ENCODE measurements at places on chromosomes 7 and 10.

- no peak for DNase-seq
Measured at GRCh38 chr10:6400821-6401465, 179.1 kb downstream of the PRKCQ start.

GRCh38 chr7:125670926-125671572 is 741.4 kb upstream of the POT1 start:
- DNase-seq = no peak

DNA sequence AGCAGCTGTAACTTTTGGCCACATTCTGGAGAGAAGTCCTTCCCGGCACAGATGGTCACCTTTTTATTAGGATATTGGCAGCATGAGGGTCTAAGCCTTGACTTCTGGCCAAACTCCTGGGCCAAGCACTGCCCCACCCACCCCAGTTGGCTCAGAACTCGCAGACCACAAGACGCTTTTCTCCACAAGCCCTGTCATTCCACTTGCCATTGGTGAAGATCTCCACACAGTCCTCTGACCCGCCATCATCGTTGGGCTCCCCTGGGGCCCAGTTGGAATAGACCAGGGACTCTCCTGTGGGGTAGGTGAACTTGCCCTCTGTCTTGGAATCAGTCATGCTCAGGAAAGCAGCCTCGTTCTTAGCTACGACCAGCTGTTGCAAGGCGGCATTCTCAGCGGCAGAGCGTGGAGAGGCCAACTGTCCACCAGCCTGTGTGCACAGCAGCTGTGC is 11.2 kb downstream of the SFTPD start:
- no peak for DNase-seq

- no peak for DNase-seq
Measured at GRCh38 chr10:48842231-48842630, 97.4 kb downstream of the LRRC18 start.

DNA sequence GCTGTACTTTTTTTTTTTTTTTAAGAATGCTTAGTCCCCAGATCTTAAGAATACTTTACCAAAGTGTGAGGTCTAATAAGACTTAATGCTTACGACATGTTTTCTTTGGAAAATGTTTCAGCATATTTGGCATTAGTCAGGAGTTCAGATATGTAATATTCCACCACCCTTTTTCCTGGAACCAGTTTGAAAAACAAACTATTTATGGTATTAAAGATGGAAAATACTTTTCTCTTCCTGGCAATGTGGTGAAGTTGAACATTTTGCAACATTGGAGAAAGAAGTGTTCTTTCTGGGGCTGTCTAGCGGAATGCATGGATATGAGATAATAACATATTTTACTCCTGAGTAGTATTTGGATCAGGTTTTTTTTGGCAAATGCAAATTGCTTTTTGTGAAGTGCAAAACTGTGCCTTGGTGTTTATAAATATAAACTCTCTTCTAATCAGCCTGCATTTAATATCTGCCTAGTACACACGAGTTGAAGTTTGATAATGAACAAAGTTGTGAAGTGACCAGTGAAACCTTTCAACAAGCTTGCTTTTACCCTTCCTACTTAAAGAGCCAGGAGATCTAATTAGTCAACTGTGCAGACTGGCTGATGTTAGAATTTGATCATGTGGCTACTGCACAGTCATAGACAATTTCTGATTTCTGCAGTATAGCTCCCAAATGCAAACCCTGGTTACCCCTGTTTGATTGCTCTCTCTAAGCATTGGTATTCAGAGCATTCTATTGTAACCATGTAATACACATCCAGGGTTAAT is 20.9 kb downstream of the MAP3K8 start:
- DNase-seq = no peak

- DNase-seq = no peak
Measured at GRCh38 chr7:76328389-76328788, 25.9 kb downstream of the HSPB1 start.

DNA sequence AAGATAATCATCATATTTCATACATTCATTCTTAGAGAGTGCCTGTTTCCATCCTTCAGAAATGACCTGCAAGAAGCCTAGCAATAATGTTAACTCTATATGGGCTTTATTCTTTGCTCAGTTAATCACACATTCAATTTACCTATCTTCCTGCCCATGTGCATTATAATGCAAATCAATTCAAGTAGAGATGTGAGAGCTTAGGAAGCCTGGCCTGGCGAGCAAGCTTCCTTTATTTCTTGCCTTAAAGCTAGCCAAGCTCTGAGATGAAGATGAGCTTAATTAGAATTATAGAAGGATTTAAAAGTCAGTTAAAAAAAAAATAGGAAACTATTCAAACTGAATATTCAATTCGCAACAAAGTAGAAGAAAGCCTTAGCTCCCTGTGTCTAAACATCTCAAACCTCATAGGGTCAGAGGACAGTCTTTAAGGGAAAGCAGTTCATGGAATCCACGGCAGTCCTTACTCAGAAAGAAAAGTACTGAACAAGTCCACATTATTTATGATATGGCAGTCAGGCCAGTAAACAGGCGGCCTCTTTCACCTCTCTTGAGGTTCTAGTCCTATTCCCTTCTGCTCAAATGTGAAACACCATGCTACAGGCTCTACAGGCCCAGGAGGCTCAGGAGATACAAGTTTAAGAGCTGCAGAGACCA is 214.1 kb downstream of the TFEC start:
- no peak for DNase-seq

DNA sequence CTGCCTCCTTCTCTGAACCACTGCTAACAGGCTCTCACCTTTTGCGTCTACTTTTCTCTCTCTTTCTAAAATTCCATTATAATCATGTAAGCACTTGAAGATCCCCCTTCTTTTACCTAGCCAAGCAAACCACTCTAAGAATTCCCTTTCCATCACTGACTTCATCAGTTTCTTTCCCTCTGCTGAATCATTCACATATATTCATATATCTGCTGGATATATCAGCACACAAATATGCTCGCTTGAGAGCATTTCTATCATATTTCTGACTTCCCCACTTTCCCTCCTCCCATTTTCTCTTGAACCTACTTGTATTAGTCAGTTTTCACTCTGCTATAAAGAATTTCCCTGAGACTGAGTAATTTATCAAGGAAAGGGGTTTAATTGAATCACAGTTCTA is 84.2 kb upstream of the LRRN3 start:
- DNase-seq = no peak

- DNase-seq = no peak
Measured at GRCh38 chr7:131625817-131626372, 69.5 kb upstream of the PODXL start.

GRCh38 chr7:83475420-83475819 is 173.5 kb downstream of the SEMA3E start:
- no peak for DNase-seq

- DNase-seq = no peak
Measured at GRCh38 chr10:12243864-12244620, 48.1 kb downstream of the CDC123 start.

DNA sequence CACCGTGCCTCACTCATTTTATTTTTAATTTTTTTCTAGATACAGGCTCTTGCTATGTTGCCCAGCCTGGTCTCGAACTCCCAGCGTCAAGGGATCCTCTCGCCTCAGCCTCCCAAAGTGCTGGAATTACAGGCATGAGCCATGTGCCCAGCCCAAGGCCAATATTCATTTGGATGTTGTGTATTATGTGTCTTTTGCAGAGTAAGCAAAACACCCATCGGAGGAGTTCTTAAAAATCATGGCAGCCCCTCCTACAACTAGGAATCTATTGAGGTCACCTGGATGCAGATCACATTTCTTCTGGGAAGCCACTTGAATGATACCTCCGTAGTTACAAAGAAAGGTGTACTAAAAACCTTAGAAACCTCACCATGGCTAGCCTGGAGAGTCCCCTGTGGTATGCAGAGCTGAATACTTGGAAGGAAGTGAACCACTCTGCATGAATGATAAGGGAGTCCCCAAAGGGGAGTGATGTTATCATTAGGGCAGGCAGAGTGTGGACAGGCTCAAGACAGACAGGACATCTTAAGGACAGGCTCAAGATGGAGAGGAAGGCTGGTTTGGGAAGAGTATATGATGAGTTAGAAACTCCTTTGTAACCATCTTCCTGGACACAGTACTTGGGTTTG is 185.7 kb downstream of the TAX1BP1 start:
- DNase-seq = no peak

- no peak for DNase-seq
Measured at GRCh38 chr10:63390521-63390920, 75.3 kb downstream of the JMJD1C start.

- DNase-seq = no peak
Measured at GRCh38 chr7:26543340-26543739, 251.7 kb downstream of the SNX10 start.

DNA sequence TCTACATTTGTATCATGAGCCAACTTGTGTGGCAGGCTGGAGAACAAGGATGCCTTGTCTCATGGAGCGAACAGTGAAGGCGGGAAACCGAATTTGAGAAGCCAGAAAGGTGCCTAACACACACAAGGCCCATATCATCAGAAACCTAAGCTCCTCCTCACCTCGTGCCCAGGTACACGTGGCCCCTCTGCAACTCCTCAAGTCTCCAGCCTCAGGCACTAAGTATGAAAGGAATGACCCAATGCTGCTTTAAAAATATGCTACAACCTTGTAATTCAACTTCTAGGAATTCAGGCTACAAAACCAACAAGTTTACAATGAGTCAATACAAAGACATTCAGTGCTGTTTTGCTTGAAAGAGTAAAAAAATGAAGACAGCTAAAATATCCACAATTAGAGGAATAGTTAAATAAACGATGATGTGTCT is 95.7 kb downstream of the CDK6 start:
- no peak for DNase-seq

- no peak for DNase-seq
Measured at GRCh38 chr10:93767724-93768399, 10.1 kb downstream of the LGI1 start.

GRCh38 chr7:140209866-140210609 is 33.3 kb upstream of the KDM7A start:
- DNase-seq = no peak

- DNase-seq = no peak
Measured at GRCh38 chr10:92242910-92243671, 47.8 kb downstream of the CPEB3 start.

GRCh38 chr10:131901181-131901829 is 497 bp downstream of the PPP2R2D start:
- DNase-seq = peak; percentile 31

DNA sequence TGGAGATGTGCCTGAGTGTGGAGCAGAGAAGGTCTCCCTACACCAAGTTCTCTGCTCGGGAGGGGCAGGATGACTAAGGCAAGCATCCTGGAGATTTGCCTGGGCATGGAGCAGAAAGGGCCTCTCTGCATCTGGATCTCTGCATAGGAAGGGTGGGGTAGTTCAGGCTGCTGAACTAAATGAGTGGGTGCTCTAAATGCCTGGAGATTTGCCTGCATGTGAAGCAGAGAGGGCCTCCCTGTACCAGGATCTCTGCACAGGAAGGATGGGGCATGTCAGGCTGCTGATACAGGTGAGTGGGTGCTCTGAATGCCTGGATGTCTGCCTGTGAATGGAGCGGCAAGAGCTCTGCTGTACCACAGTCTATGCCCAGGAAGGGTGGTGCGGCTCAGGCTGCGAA is 680.7 kb downstream of the SUGCT start:
- no peak for DNase-seq

DNA sequence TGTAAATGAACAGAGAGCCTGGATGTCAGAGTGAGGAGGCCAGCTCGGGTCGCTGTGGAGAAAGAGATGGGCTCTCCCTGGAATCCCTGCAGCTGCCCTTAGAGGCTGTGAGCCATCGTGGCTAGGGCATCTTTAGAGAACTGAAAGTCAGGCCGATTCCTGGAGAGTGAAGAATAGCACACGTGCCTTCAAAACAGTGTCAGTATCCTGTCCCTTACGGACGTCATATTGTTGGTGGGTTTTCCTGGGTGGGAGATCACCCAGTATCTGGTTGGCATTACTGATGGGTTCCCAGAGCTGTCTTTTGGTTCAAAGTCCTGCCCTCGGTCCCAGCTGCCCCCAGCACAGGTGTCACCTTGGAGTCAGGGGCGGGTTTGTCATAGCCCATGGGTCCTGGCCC is 25.3 kb downstream of the IKZF1 start:
- no peak for DNase-seq

- no peak for DNase-seq
Measured at GRCh38 chr7:121214657-121215056, 114.1 kb upstream of the WNT16 start.

GRCh38 chr10:86411281-86411841 is 44.8 kb upstream of the GRID1 start:
- DNase-seq = no peak

- peak; percentile 45 for DNase-seq
Measured at GRCh38 chr7:149195180-149196150, at the start of gene ZNF282. Gene ZNF282, plus strand, starts transcription at chr7:149195546. Its CDS starts 44 bp downstream, at chr7:149195590.

DNA sequence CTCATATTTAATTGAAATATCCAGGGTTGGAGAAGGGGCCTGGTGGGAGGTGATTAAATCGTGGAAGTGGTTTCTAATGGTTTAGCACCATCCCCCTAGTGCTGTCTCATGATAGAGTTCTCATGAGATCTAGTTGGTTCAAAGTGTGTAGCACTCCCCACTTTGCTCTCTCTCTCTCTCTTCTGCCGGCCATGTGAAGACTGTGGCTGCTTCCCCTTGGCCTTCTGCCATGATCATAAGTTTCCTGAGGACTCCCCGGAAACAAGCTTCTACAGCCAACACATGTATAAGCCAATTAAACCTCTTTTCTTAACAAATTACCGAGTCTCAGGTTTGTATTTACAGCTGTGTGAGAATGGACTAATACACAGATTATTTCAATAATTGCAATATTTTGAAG is 305.8 kb upstream of the KCND2 start:
- DNase-seq = no peak

- no peak for DNase-seq
Measured at GRCh38 chr7:22447008-22447407, 53.0 kb downstream of the STEAP1B start.

GRCh38 chr7:95549818-95550529 is 46.3 kb downstream of the PDK4 start:
- no peak for DNase-seq

DNA sequence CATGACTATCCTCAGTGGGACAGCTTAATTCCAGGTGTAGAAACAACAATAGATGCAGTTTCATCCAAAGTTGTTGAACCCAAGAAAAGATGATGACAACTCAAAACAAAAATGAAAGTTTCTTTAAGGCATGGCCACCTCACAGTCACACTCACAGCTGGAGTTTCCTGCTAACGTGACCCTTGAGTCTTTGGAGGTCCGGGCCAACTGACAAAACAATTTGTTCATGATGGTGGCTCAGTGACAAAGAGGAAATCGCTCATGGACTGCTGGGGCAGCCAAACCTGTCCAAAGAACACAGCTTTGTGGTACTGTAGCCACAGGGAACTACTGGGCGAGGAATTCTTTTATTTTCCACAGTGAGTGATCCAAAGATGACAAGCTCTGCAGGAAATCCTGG is 96.0 kb upstream of the JCAD start:
- DNase-seq = no peak

- no peak for DNase-seq
Measured at GRCh38 chr10:133257489-133258065, 19.1 kb downstream of the ADAM8 start.
